Foreskin fibroblast (primary cell): ENCODE measurements at places on chromosomes 2 and 18.

GRCh38 chr2:231263118-231263831 is 64.8 kb downstream of the ARMC9 start:
- DNase-seq: no peak

GRCh38 chr2:110955556-110955955 is 165.2 kb upstream of the BCL2L11 start:
- DNase-seq: no peak

- DNase-seq: peak; percentile 76
These were observed 56.8 kb downstream of the SRD5A2 start for GRCh38 chr2:31523871-31524492.

- no peak for DNase-seq
These were observed 386.0 kb upstream of the ATP5MC3 start for GRCh38 chr2:175567435-175568061.

DNA sequence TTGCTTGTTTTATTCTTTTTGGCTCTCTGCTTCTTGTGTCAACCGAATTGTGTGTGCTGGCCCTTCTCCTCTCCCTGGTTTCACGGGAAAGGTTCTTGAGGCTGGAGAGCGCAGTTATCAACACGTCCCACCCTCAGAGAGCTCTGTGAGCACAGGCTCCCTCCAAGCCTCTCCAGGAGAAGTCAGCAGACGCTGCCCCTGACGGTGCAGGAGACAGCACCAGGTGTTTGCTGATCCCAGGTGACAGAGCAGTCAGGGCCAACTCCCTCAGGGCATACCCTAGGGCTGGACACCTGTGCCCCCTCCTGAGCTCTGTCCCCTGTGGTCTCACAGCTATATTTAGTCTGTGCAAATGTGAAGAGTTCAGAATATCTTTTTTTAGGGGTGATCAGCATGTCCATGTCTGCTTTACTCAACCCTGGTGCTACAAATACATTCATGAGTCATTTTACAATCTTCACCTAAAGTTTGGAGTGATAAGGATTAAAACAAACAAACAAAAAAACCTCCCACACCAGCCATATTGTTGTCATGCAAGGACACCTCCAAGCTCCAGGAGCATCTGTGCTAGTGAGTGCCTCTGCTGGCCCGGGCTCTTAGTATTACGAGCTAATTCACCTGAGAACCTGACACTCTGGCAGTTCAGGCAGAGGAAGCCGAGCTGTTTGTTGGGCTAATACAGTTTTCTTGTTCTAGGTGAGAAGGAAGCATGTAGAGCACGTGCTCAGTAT is 65.9 kb upstream of the TMEM200C start:
- no peak for DNase-seq

DNA sequence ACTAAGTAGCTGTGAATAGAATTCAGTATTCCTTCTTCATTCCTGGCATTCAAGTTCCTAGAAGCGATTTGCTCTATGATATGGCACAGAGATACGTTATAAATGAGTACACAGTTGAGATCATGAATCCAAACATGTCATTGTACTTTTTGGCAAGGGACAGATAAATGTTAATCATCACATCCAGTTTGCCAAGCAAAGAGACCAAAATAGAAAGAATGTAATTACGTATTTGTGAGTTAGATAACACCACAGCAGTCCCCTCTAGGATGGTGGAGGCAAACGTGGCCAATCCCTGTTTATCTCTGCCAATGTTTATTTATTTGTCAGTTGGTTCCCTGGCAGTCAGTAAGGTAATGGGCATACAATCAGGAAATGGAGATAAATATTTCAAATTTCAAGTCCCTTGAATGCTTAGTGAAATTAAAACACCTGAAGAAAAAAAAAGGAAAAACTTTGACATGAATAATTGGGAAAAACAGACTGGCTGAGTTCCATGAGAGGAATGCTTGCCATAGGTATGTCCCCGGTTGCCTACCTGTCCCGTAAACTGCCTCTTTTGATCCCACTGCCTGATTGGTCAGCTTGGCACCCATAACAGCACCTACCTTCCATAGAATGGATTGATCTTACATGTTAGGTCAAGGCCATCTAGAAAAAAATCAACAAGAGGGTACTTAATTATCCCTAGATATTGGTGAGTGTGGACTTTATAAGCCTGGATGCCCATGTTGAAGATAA is 451.1 kb upstream of the NETO1 start:
- DNase-seq: peak; percentile 2

DNA sequence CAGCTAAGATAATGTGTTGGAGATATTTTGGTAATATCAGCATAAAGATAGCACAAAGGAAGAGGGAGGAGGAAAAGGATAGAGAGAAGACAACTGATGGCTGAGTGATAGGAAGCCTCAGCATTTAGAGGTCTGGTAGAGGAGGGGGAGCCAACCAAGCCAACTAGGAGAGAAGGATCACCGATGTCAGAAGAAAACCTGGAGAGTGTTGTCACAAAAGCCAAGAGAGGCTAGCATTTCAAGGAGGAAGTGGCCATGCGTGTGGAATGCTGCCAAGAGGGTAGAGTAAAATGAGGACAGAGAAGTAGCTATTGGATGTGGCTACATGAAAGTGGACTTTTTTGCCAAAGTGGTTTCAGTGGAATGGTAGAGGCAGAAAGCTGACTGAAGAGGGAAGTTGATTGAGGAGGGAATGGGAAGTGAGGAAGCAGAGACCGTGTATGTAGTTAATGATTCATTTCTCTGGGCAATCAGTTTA is 34.3 kb downstream of the LCLAT1 start:
- no peak for DNase-seq

DNA sequence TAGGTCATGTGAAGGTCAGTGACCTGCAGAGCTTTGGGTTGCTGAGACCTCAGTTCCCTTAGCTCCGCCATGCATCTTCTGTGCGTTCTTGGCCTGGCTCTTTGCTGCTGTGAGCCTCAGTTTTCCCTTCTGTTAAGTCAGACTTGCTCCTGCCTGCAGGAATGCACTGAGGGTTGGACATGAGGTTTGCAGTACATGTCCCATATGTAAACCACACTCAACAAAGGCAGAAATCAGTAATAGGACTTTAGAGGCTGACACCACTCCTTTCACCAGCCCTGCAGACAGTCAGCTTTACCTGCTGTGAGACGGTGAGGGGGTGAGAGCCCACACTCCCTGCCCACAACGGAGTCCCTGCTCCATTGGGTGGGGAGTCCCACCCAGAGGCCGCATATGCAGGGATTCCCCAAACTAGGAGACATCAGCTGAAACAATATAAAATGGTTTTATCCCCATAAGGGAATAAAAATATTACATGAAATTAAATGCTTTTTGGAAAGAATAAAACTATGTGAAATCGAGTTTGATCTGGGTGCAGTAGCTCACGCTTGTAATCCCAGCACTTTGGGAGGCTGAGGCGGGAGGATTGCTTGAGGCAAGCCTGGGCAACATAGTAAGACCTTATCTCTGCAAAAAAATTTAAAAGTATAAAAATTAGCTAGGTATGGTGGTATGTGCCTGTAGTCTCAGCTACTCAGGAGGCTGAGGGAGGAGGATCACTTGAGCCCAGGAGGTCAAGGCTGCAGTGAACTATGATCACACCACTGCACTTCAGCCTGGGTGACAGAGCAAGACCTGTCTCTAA is 55.1 kb downstream of the MYO7B start:
- DNase-seq: no peak

DNA sequence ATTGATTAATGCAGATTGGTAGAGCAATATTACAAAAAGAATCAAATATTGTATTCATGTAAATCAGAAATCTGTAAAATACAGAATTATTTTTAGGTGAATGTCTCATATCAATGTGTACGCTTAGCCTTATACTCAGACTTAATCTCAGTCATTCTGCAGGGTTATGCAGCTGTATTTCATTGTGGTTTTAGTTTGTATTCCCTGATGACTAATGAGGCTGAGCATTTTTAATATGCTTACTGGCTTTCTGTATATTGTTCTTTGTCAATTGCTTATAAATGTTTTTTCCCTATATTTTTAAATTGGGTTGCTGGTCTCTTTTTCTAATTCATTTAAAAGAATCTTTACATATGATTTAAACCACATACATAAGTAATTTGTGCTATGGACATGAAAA is 50.1 kb downstream of the CDH19 start:
- DNase-seq: no peak

DNA sequence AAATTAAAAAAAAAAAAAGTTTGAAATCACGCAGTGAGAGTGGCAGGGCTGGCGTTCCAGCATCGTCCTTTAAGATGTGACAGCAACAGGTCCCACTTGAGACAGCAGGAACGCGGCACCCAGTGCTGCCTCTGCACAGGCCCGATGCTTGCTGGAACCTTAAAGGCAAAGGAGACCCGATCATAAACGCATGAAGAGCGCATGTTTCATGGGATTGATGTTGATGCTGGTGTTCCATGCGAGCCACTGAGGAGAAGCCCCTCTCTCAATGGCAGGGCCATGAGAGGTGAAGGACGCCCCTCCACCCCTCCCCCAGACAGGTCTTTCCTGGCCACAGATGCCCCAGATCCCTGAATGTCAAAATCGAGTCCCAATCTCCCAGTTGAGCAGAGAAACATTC is 17.9 kb upstream of the ALPI start:
- no peak for DNase-seq

GRCh38 chr2:127579231-127579630 is 43.7 kb downstream of the MYO7B start:
- no peak for DNase-seq

DNA sequence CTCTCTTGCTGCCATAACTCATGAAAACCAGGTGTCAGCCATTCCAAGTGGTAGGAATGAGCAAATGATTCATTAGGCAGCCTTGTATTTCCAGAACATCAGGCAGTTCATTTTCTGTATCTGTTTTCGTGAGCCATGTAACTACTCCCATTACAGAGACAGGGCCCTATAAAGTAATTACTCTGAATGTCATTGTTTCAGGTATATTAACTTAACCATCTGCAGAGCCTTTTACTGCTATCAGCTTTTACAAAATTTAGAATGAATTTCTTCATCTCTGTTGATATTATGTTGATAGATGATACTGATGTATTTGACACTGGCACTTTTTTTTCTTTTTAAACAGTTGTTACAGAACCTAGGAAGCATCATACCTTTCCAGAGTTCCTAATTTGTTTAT is 69.9 kb downstream of the MGAT5 start:
- DNase-seq: no peak

DNA sequence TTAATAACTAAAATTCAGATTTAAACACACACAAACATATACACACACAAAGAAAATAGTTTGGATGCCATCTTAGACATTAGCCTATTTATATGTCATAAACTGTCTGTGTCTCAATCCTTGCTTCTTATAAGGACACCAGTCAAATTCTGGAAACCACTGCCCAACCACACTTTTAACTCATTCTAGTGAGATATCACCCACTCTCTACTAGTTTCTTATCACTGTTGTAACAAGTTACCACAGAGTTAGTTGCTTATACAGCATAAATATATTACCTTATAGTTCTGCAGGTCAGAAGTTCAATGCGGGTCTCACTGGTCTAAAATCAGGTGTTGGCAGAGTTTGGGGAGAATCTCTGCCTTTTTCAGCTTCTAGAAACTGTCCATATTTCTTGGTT is 239.1 kb downstream of the MTX2 start:
- DNase-seq: no peak

GRCh38 chr2:71419145-71419544 is 34.2 kb upstream of the DYSF start:
- DNase-seq: no peak

GRCh38 chr2:29744976-29745375 is 176.4 kb downstream of the ALK start:
- DNase-seq: no peak
